ENCODE measurements at places on chromosomes 11 and 22. TPM values are rescaled to one million over a fixed set of nuclear protein-coding genes. Genes with fewer than 3 reads are reported as not detected.

Gene SMIM35
- not detected for total RNA-seq

DNA sequence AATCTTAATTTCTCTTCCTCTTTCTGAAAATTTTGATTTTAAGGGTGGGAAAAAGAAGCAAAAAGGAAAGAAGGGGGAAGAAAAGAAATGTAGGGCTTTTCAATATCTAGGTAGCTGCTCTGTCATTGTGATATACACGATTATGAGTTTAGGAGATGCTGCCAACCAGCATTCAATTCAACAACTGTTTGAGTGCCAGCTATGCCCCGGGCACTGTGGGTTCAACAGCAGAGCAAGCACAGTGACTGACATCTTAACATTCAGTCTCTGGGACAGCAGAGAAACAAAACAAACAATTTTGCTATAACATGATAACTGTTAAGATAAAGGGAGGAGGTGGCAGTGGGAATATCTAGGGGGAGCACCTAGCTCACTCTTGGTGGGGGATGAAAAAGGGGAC lies 91.6 kb downstream of the DBX1 start:
- H3K4me1 ChIP-seq, result peaks cover 8% of the 10 kb centered on the region
- peaks cover 9% of the 10 kb centered on the region for H3K36me3 ChIP-seq
- H3K27ac ChIP-seq, result no peak overlapping the region
- H3K4me3 ChIP-seq, result no peak overlapping the region
- no peak for DNase-seq

DNA sequence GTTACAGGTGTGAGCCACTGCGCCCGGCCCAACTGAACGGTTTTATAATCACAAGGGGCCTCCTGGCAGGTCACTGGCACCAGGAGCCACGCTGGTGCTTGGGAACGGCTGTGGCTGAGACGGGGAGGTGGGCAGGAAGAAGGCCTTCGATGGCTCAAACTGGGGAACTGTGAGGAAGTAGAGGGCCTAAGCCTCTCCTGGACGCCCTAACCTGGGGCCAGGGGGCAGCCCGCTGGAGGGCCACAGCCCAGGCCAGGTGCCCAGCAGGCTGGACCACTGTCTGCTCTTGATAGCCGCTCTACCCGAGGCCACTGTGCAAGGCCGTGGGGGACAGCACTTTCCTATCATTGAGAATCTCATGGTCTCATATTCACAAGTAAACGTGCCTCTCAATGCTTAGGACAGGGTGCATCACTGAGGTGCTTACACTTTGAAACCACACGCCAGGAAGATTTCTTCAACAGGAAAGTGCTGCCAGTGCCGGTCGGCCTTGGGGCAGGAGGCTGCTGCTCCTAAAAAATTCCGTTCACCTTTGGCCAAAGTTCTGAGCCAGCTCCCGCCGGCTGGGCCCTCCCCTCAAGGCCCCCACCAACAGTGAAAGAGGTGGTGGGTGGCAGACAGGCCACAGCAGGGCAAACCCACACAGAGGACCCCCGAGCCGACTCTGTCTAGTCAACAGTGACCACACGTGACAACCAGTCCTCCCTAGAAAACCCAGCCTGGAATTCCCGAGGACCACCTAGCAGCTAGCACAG lies 7.2 kb downstream of the GATD1 start:
- no peak overlapping the region for H3K27ac ChIP-seq
- H3K27me3 ChIP-seq, result no peaks in the 10 kb centered on the region
- H3K4me1 ChIP-seq, result peaks cover 17% of the 10 kb centered on the region
- DNase-seq, result no peak
- no peak overlapping the region for H3K4me3 ChIP-seq

Gene C11orf87
- total RNA-seq, result not detected

Gene PGA4
- total RNA-seq, result 2.5 TPM

Measured in sigmoid colon (tissue), 7 donors.